ENCODE measurements at places on chromosomes 5 and 9. TPM values are rescaled to one million over a fixed set of nuclear protein-coding genes. Genes with fewer than 3 reads are reported as not detected.

Gene PCDHGA8
- 0.74 TPM for total RNA-seq

Gene PCDHA10
- total RNA-seq: 0.02 TPM

Gene PCDHA1
- total RNA-seq: 0.45 TPM

Gene GPX8
- 129 TPM for total RNA-seq

Gene PRUNE2
- total RNA-seq: 3.8 TPM

Gene ADAM19
- 5.6 TPM for total RNA-seq

Gene CCDC192
- not detected for total RNA-seq

Gene ANXA2R
- 4.5 TPM for total RNA-seq

Gene SLC45A2
- total RNA-seq: not detected

Gene FAM200C
- total RNA-seq: 7.0 TPM

Gene CCNH
- 86.6 TPM for total RNA-seq

Gene FNIP1
- 24.1 TPM for total RNA-seq

Gene LAMC3
- 0.49 TPM for total RNA-seq

Gene PPIC
- total RNA-seq: 84.2 TPM

Gene SLCO4C1
- not detected for total RNA-seq

Gene GAPT
- not detected for total RNA-seq

Gene CCDC152
- total RNA-seq: 0.19 TPM

Gene DMRT2
- total RNA-seq: 0.77 TPM

Gene GPR151
- total RNA-seq: not detected

Gene GZMA
- total RNA-seq: not detected

Gene TMEM252
- not detected for total RNA-seq

Gene BARX1
- not detected for total RNA-seq

Gene IL3
- not detected for total RNA-seq

Gene GIN1
- 4.6 TPM for total RNA-seq

Gene NAIP
- total RNA-seq: 0.49 TPM

Gene PCDHGA7
- total RNA-seq: 0.29 TPM

Gene CAMK4
- 22.5 TPM for total RNA-seq

Gene COL15A1
- 1.6 TPM for total RNA-seq

Gene BTNL3
- not detected for total RNA-seq

Gene SLCO6A1
- total RNA-seq: not detected

Gene PCDHB4
- total RNA-seq: 0.21 TPM

Gene NUDT2
- total RNA-seq: 71.9 TPM

Gene ADRB2
- 1.2 TPM for total RNA-seq

Gene TAF11L3
- not detected for total RNA-seq

Gene SLC9A3
- total RNA-seq: 2.3 TPM

Gene SCGB3A2
- total RNA-seq: not detected

Gene SLC25A2
- total RNA-seq: not detected

Gene ANKRD18B
- total RNA-seq: 0.75 TPM

Gene CMBL
- 21.4 TPM for total RNA-seq

Gene NUDT12
- total RNA-seq: 15.9 TPM

Gene GM2A
- total RNA-seq: 13.7 TPM

Gene SPINK7
- not detected for total RNA-seq

Gene TAF11L5
- not detected for total RNA-seq

Gene TCF7
- total RNA-seq: 1.5 TPM

Gene WWC1
- total RNA-seq: 8.3 TPM
